ENCODE measurements at places on chromosomes 3 and 15.

DNA sequence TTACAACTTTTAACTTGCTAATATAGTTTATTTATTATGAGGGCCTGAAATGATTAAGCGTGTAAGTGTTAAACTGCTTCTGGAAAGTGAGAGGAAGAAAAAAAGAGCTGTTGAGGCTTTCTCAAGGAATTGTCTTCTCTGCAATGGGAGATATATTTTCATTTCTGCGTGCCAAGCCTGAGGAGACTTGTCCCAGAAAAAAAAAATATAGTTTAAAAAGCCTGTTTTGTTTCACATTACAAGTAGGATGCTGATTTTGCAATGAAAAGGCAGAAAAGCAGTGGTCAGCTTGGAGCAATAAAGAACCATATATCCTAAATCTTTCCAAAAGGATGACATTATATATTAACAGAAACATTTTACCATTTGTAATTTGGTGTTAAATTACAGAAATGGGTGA is 115.5 kb downstream of the GMNC start:
- no peak for DNase-seq

GRCh38 chr15:39165020-39165706 is 415.7 kb upstream of the THBS1 start:
- no peak for DNase-seq

- no peak for DNase-seq
Measured at GRCh38 chr3:110378481-110378880, 693.1 kb upstream of the NECTIN3 start.

DNA sequence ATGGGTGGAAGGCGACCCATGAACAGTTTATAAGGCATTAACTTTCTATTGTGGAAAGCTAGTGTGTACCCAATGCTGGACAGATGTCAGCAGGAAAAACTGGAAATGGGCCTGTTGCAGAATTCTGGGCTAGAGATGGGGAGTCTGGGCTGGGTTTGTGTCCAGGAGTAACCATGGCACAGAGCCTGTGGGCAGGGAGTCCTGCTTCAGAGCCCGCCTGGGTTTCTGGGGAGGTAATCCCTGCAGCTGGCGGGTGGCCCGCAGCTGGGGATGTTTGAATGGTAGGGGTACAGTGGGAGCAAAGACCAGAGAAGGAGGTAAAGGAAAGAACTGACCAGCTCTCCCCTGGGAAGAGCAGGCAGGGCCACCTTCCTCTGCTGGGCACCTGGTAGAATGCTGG is 25.7 kb downstream of the ACAA1 start:
- no peak for DNase-seq

GRCh38 chr15:71716990-71717389 is 93.4 kb upstream of the NR2E3 start:
- no peak for DNase-seq

- DNase-seq, result no peak
Measured at GRCh38 chr15:78673476-78673875, 32.5 kb upstream of the CHRNB4 start.

DNA sequence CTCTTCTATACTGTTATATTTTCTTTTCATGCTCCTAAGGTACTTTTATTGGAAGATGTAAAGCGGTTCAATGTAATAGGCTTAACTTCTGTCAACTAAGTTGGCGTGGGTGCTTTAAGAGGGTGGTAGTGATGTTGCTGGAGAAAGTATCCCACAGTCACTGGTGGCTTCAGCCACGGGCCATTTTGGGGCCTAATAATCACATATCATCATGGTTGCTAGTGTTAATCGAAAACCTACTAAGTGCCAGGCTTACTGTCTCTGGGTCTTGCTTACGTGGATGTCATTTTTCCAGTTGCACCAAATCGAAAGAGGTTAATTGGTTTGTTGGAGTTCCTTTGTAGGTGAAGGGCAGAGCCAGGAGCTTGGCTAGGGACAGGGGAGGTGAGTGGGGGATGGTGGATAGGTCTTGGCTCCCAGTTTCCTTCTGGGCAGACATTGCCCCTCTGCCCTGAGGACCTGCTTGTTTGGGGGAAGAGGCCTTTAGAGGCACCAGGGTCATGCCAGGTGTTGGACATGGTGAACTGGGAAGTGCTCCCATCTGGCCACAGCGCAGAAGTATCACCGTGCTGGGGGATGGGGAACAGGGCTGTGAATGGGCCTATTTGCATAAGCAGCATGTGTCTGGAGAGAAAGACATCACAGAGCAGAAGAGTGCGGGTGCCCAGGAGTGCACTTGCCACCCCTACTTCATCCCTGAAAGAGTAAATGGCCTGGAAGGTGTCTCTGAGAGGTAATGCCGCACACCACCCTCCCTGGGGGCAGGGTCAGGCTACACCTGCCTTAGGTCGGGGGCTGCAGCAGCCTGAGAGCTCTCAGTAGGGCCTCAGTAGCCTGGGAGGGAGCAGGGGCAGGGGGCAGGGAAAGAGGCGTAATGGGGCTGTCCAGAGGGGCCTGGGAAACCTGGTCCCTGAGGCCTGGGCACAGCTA is 62.4 kb upstream of the POLG start:
- peak; percentile 15 for DNase-seq

DNA sequence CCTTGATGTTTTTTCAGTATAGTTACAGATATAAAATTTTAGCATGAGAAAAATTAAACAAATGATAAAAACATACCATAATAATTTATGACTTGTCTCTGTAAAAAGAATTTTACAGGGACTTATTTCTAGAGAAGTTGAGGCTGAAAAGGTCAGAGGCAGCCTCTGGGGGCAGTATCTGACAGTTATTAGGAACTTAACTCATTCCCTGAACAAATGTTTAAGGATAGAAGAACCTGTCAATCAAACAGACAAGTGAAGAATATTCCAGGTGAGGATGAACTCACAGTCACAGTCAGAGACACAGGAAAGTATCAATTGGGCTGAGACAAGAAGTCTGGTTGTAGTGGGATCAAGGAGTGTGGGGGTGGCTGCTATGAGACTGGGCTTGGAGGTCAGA is 7.3 kb downstream of the MYLK start:
- DNase-seq, result no peak

GRCh38 chr3:28104896-28105534 is 136.4 kb upstream of the CMC1 start:
- no peak for DNase-seq

GRCh38 chr15:37104424-37104981 is 4.2 kb upstream of the MEIS2 start:
- no peak for DNase-seq

DNA sequence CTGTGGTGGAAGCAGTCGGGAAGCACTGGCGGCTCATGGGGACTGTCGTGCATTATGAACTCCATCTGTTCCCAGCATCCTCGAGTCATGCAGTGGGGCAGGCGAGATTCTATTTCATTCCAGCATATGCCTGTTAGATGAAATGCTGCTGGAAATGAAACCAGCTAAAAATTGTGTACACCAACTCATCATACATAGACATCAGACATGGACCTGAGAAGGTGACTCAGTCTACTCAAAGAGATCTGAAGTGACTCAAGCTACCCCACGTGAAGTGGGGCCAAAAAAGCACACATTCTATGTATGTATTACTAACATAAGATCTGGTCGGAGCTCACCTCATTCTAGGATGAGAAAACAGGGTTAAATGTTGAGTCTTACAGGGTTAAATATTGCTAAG is 47.5 kb upstream of the FAM98B start:
- no peak for DNase-seq

DNA sequence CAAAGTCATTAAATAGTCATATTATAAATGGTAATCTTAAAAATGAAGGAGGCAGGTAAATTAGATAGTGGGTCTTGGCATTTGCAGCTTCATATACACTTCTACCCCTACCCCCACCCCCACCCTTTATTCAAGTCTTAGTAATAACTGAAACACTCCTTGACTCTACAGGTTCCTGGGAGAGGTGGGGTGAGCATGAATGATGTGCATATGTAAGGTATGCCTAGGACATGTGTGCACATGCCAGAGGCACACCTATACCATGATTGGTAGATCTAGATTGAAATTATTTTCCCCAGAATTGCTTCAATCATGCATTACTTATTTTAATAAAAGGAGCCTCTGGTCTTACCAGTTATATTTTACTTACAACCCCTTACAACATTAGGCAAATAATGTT is 40.1 kb upstream of the PDCD6IP start:
- no peak for DNase-seq

GRCh38 chr3:77191640-77192039 is 151.7 kb downstream of the ROBO2 start:
- no peak for DNase-seq

GRCh38 chr3:179716226-179716625 is 63.4 kb downstream of the USP13 start:
- no peak for DNase-seq

- peak; percentile 56 for DNase-seq
Measured at GRCh38 chr3:184261854-184262763, 756 bp upstream of the CAMK2N2 start.

GRCh38 chr3:138569090-138569489 is 25.0 kb downstream of the CEP70 start:
- DNase-seq, result no peak

- no peak for DNase-seq
Measured at GRCh38 chr3:141864281-141864970, 12.0 kb upstream of the ATP1B3 start.
